Osteocyte (in vitro differentiated cells): ENCODE measurements at places on chromosomes 2 and 18. TPM values are rescaled to one million over a fixed set of nuclear protein-coding genes. Genes with fewer than 3 reads are reported as not detected.

Gene LRRTM1
- total RNA-seq, result not detected in 2 replicates

Gene LYG2
- not detected in 2 replicates for total RNA-seq

Gene GPC1
- 148 and 149 TPM in 2 replicates for total RNA-seq

Gene CRYGD
- total RNA-seq, result not detected in 2 replicates

Gene FBXO15
- total RNA-seq, result 0.73 and 0.86 TPM in 2 replicates

Gene SCG2
- 132 and 134 TPM in 2 replicates for total RNA-seq

Gene SERPINB10
- not detected in 2 replicates for total RNA-seq

Gene ZNF385B
- total RNA-seq, result 0.13 and 0.16 TPM in 2 replicates

Gene ONECUT2
- total RNA-seq, result 0.03 and 0.05 TPM in 2 replicates

Gene ANKRD53
- 1.9 and 2.7 TPM in 2 replicates for total RNA-seq

Gene ACYP2
- total RNA-seq, result 8.9 and 10.4 TPM in 2 replicates

Gene SMYD1
- total RNA-seq, result not detected in 2 replicates

Gene WDR75
- 38.8 and 41.0 TPM in 2 replicates for total RNA-seq

Gene MC5R
- not detected in 2 replicates for total RNA-seq

Gene TMEM131
- total RNA-seq, result 35.6 and 36.4 TPM in 2 replicates

Gene POTEF
- total RNA-seq, result 0.30 TPM in 1 of 2 replicates, not detected in the other

Gene ERBB4
- total RNA-seq, result 2.5 and 2.8 TPM in 2 replicates

Gene HRH4
- not detected in 2 replicates for total RNA-seq

Gene ACADL
- total RNA-seq, result not detected in 2 replicates

Gene LIMS4
- total RNA-seq, result 1.9 and 2.4 TPM in 2 replicates

Gene RETSAT
- 34.1 and 38.8 TPM in 2 replicates for total RNA-seq

Gene C2orf81
- total RNA-seq, result 2.4 and 2.8 TPM in 2 replicates

Gene DUSP19
- 3.9 and 4.7 TPM in 2 replicates for total RNA-seq

Gene SPATA3
- not detected in 2 replicates for total RNA-seq

Gene CCDC141
- total RNA-seq, result not detected in 2 replicates

Gene MC4R
- total RNA-seq, result not detected in 2 replicates

Gene CCDC150
- 6.1 and 7.1 TPM in 2 replicates for total RNA-seq

Gene GAL3ST2
- 0.48 TPM in 1 of 2 replicates, not detected in the other for total RNA-seq

Gene KIF3C
- 29.7 TPM in 2 replicates for total RNA-seq

Gene NDC80
- total RNA-seq, result 7.9 and 9.4 TPM in 2 replicates

Gene AGXT
- total RNA-seq, result not detected in 2 replicates
